ENCODE measurements at places on chromosomes 2 and 18.

DNA sequence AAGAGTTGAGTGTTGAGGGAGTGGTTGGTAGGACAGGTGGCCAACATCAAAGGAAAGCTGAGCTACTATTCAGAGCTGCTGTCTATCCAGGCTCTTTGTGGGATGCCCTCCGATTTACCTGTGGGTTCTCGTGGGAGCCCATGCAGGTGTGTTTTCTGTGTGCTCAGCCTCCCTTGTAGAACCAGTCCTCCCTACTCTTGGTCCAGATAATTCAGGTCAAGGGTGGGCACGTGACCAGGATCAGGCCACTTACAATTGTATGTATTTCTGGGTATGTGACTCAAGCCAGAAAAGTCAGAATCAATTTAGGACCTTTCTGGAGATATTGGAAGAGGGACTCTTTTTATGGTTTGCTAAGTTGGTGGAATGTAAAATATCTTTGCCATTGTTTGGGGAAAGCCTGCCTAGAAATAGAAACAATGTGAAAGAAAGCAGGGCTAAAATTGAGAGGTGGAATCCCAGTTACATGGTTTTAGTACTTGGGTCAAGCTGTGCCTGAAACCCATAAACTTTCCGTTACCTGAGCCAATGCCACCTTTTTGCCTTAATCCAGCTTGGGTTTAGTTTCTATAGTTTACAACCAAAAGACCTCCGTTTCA lies 93.2 kb downstream of the PDCL3 start:
- H3K27ac ChIP-seq: no peak overlapping the region
- H3K4me1 ChIP-seq: no peaks in the 10 kb centered on the region
- no peak overlapping the region for H3K4me3 ChIP-seq
- DNase-seq: no peak

GRCh38 chr2:36392571-36393255 lies 37.1 kb downstream of the CRIM1 start:
- no peak for DNase-seq
- no peaks in the 10 kb centered on the region for H3K36me3 ChIP-seq
- H3K4me3 ChIP-seq: no peak overlapping the region

GRCh38 chr2:135745545-135745944 lies 3.9 kb downstream of the UBXN4 start:
- no peaks in the 10 kb centered on the region for H3K4me1 ChIP-seq
- no peak overlapping the region for H3K4me3 ChIP-seq
- H3K27me3 ChIP-seq: no peaks in the 10 kb centered on the region
- no peak overlapping the region for H3K27ac ChIP-seq
- no peak for DNase-seq

GRCh38 chr2:168201584-168202116 lies 45.7 kb downstream of the STK39 start:
- peak overlapping the region; percentile 59 for H3K27ac ChIP-seq
- H3K36me3 ChIP-seq: no peaks in the 10 kb centered on the region
- H3K4me1 ChIP-seq: peaks cover 6% of the 10 kb centered on the region
- H3K27me3 ChIP-seq: no peaks in the 10 kb centered on the region
- no peak for DNase-seq
- H3K4me3 ChIP-seq: no peak overlapping the region

Data from prostate gland (tissue), 2 donors.